ENCODE measurements at places on chromosomes 12 and 14. TPM values are rescaled to one million over a fixed set of nuclear protein-coding genes. Genes with fewer than 3 reads are reported as not detected.

The PIP4P1 gene
- total RNA-seq = 58.5 TPM

The CD69 gene
- total RNA-seq = 1,104 TPM

- H3K4me3 ChIP-seq = no peak overlapping the region
- no peak for DNase-seq
- peaks cover 4% of the 10 kb centered on the region for H3K4me1 ChIP-seq
- H3K27ac ChIP-seq = peak overlapping the region; percentile 24
- no peaks in the 10 kb centered on the region for H3K27me3 ChIP-seq
These were observed 25.7 kb downstream of the METTL25 start for GRCh38 chr12:82383930-82384552.

DNA sequence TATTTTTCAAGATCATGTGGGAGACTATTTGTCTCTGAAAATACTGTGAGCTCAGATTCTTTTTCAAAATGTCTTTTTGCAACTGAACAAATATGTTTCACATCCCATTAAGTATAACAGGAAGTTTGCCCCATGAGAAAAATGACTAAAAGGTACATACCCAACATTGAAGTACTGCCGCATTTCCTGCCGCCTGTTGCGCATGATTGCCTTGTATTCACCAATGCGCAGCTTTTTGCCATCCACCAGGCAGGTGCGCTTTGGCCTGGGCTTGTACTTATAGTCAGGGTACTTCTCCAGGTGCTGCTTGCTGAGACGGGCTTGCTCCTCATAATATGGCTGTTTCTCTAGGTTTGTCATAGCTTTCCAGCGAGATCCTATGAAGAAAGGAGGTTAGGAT is 413.2 kb downstream of the SOX5 start:
- no peak overlapping the region for H3K4me3 ChIP-seq
- H3K36me3 ChIP-seq = no peaks in the 10 kb centered on the region
- H3K27me3 ChIP-seq = no peaks in the 10 kb centered on the region
- DNase-seq = no peak

GRCh38 chr14:67137744-67138371 is 51.4 kb upstream of the GARIN2 start:
- peaks cover 6% of the 10 kb centered on the region for H3K4me1 ChIP-seq
- no peak for DNase-seq
- no peak overlapping the region for H3K27ac ChIP-seq
- peaks cover 2% of the 10 kb centered on the region for H3K36me3 ChIP-seq
- H3K27me3 ChIP-seq = no peaks in the 10 kb centered on the region
- H3K4me3 ChIP-seq = no peak overlapping the region

GRCh38 chr12:66312189-66312588 is 9.9 kb downstream of the HELB start:
- peaks cover 58% of the 10 kb centered on the region for H3K4me1 ChIP-seq
- H3K36me3 ChIP-seq = peaks cover 18% of the 10 kb centered on the region
- H3K27me3 ChIP-seq = no peaks in the 10 kb centered on the region
- DNase-seq = no peak
- peak overlapping the region; percentile 68 for H3K27ac ChIP-seq

GRCh38 chr14:21382095-21382494 is 1.7 kb downstream of the SUPT16H start:
- peak overlapping the region; percentile 99 for H3K27ac ChIP-seq
- peaks cover 7% of the 10 kb centered on the region for H3K36me3 ChIP-seq
- DNase-seq = no peak
- H3K4me3 ChIP-seq = peak overlapping the region; percentile 76

- H3K36me3 ChIP-seq = peaks cover 2% of the 10 kb centered on the region
- no peak overlapping the region for H3K4me3 ChIP-seq
- DNase-seq = no peak
- peaks cover 82% of the 10 kb centered on the region for H3K27me3 ChIP-seq
These were observed 61.0 kb upstream of the FKBP4 start for GRCh38 chr12:2733493-2734355.

DNA sequence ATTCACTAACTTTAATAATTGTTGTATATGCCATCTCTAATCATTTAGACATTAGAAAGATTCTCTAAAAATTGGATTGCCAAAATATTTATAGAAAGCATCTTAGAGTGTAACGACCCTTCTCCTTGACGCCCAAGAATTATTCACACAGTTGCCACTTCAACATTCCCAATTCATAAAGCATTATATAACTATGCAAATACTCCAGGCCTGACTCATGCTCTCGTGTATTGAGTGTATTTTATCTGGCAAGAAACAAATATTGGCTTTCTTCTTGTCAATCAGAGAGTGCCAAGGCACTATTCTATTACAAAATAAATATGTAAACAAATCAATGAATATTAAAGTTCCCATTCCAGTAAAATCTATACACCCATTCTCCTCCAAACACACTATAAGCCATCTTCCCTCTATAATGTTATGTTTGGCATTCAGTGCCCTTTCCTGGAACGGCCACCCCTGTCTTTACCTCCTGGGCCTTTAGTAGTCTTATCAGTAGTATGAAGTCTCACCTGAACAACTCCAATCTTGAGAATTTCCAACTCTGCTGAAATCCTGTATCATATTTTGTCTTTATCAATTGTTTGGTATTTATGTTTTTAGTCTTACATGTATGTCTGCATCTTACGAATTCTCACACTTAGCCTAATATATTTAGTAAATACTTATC is 182.6 kb downstream of the PIK3C2G start:
- H3K4me1 ChIP-seq = no peaks in the 10 kb centered on the region
- H3K27me3 ChIP-seq = no peaks in the 10 kb centered on the region
- no peak for DNase-seq
- H3K36me3 ChIP-seq = no peaks in the 10 kb centered on the region

GRCh38 chr12:93167841-93168492 is 209.8 kb upstream of the NUDT4 start:
- H3K27ac ChIP-seq = peak overlapping the region; percentile 45
- peak overlapping the region; percentile 79 for H3K4me3 ChIP-seq
- H3K36me3 ChIP-seq = peaks cover 4% of the 10 kb centered on the region
- peaks cover 8% of the 10 kb centered on the region for H3K4me1 ChIP-seq

- H3K4me3 ChIP-seq = no peak overlapping the region
- H3K27me3 ChIP-seq = peaks cover 26% of the 10 kb centered on the region
- no peak overlapping the region for H3K27ac ChIP-seq
- no peaks in the 10 kb centered on the region for H3K36me3 ChIP-seq
These were observed 98.0 kb downstream of the MYRFL start for GRCh38 chr12:69922999-69923398.

DNA sequence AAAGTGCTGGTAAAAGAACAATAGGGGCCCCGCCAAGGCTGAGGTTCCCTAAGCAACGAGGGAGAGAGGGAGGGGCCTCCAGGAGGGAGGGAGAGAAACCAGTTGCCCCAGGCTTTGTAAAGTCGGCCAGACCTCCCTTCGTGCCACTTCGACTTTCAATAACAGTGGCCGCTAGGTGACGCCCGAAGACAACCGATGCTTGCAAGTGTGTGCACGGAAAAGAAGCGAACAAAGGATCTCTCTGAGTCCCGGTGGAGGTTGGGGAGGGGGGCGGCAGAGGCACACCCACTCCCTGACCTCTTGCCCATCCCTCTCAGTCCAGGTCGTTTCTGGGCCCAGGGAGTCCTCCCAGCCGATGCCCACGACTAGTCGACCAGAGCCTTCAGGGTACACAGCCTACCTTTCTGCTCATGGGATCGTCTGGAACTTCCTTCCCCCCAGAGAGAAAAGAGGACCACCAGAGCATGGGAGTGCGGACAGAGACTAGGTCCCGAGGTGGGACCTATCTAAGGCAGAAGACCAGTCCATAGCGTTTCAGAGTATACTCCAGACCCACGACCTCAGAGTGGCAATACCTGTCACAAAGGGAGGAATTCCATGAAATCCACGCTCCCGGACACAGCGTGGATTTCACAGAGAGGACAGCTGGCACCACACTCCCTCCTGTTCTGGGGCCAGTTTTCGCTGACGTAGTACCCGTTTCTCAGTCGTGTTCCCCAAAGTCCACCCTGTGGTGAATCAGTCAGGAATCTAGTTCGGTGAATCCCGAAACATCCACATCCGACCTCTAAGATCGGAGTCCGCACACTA is 262.7 kb upstream of the ALG10B start:
- no peaks in the 10 kb centered on the region for H3K36me3 ChIP-seq
- no peak overlapping the region for H3K27ac ChIP-seq
- H3K27me3 ChIP-seq = no peaks in the 10 kb centered on the region
- no peaks in the 10 kb centered on the region for H3K4me1 ChIP-seq
- no peak for DNase-seq

- H3K4me3 ChIP-seq = peak overlapping the region; percentile 1
- no peak for DNase-seq
- H3K27ac ChIP-seq = peak overlapping the region; percentile 45
- peaks cover 19% of the 10 kb centered on the region for H3K4me1 ChIP-seq
- H3K27me3 ChIP-seq = no peaks in the 10 kb centered on the region
These were observed 198.7 kb upstream of the PLEKHG7 start for GRCh38 chr12:92503971-92504593.

DNA sequence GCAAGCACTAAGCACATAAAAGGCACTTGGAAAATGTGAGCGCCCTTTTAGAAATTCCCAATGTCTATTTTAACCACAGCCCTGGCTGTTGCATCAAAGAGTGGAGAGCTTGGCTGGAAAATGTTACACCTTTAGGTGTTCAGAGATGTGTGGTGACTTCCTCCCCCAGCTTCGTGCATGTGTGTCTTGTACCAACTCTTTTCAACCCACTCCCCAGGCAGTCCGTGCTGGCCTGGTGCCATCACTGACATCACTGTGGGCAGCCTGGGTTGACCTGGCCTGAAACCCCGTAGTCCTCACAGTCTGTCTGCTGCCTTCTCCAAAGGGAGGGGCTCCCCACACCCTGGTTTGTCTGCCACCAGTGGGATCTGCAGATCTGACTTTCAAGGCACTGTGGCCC is 101.8 kb downstream of the SCARB1 start:
- H3K36me3 ChIP-seq = peaks cover 3% of the 10 kb centered on the region
- no peak overlapping the region for H3K27ac ChIP-seq
- H3K4me1 ChIP-seq = peaks cover 1% of the 10 kb centered on the region
- no peak for DNase-seq

DNA sequence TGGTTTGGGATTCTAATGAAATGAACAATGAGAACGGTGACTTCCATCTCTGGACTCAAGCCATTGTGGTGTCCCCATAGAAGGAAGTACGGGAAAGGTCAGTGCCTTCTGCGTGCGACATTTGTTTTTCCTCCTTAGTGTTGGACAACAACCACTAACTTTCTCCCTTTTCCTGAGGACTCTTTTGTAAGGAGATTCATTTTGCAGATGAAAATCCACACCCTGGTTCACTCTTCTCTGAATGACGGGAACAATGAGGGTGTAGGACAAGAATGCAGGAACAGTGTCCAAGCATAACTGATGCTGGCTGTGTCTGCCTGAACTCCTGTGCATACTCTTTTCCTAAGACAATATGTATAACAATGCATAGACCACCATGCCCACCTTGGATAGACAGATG is 176.4 kb downstream of the STXBP6 start:
- H3K4me1 ChIP-seq = no peaks in the 10 kb centered on the region
- H3K27ac ChIP-seq = no peak overlapping the region
- H3K27me3 ChIP-seq = peaks cover 56% of the 10 kb centered on the region
- no peak for DNase-seq

- H3K27me3 ChIP-seq = peaks cover 64% of the 10 kb centered on the region
- no peaks in the 10 kb centered on the region for H3K36me3 ChIP-seq
- H3K4me1 ChIP-seq = peaks cover 14% of the 10 kb centered on the region
- H3K4me3 ChIP-seq = no peak overlapping the region
- H3K27ac ChIP-seq = no peak overlapping the region
These were observed 198.2 kb downstream of the TSPAN9 start for GRCh38 chr12:3275171-3276041.

DNA sequence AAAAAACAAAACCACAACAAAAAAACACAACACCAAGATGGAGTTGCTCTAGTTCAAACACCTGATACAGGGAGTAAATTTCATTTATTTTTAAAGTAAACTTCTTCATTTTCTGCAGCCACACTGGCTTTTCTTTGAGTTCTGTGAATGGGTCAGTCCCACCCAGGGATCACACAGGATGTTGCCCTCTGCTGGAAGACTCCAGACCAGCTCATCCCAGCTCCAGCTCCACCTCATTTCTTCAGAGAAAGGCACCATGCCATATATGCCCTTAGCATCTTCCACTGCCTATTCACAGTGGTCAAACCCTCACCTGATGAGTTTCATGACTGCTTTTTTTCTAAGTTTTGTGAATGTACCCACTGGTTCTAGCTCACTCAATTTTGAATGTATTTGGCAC is 8.0 kb downstream of the GLIPR1 start:
- peak overlapping the region; percentile 93 for H3K27ac ChIP-seq
- peaks cover 19% of the 10 kb centered on the region for H3K36me3 ChIP-seq
- H3K4me1 ChIP-seq = peaks cover 45% of the 10 kb centered on the region
- DNase-seq = no peak
- H3K4me3 ChIP-seq = peak overlapping the region; percentile 56

GRCh38 chr12:95494888-95495287 is 20.9 kb downstream of the METAP2 start:
- no peak overlapping the region for H3K27ac ChIP-seq
- no peak overlapping the region for H3K4me3 ChIP-seq
- peaks cover 16% of the 10 kb centered on the region for H3K4me1 ChIP-seq
- peaks cover 11% of the 10 kb centered on the region for H3K36me3 ChIP-seq
- H3K27me3 ChIP-seq = no peaks in the 10 kb centered on the region

GRCh38 chr14:24966579-24966964 is 83.4 kb downstream of the STXBP6 start:
- H3K27ac ChIP-seq = no peak overlapping the region
- H3K4me3 ChIP-seq = no peak overlapping the region
- DNase-seq = no peak
- H3K27me3 ChIP-seq = peaks cover 16% of the 10 kb centered on the region
- no peaks in the 10 kb centered on the region for H3K4me1 ChIP-seq
- H3K36me3 ChIP-seq = no peaks in the 10 kb centered on the region

- H3K36me3 ChIP-seq = no peaks in the 10 kb centered on the region
- H3K27me3 ChIP-seq = peaks cover 6% of the 10 kb centered on the region
- H3K4me3 ChIP-seq = no peak overlapping the region
These were observed 102.7 kb upstream of the MAP1LC3B2 start for GRCh38 chr12:116456330-116457082.

- H3K27me3 ChIP-seq = no peaks in the 10 kb centered on the region
- no peak overlapping the region for H3K27ac ChIP-seq
- peaks cover 3% of the 10 kb centered on the region for H3K4me1 ChIP-seq
- no peak for DNase-seq
These were observed 610 bp upstream of the NUDT14 start for GRCh38 chr14:105181549-105182295.

All from T-helper 17 cell (primary cell).